ENCODE measurements at places on chromosomes 7 and 10.

- peak; percentile 57 for DNase-seq
Observed at GRCh38 chr10:97676770-97677581, 10.1 kb downstream of the AVPI1 start.

- no peak for DNase-seq
Observed at GRCh38 chr7:114478384-114478783, 63.8 kb downstream of the FOXP2 start.

GRCh38 chr7:103990991-103991390, 1.5 kb upstream of the RELN start:
- DNase-seq, result no peak

DNA sequence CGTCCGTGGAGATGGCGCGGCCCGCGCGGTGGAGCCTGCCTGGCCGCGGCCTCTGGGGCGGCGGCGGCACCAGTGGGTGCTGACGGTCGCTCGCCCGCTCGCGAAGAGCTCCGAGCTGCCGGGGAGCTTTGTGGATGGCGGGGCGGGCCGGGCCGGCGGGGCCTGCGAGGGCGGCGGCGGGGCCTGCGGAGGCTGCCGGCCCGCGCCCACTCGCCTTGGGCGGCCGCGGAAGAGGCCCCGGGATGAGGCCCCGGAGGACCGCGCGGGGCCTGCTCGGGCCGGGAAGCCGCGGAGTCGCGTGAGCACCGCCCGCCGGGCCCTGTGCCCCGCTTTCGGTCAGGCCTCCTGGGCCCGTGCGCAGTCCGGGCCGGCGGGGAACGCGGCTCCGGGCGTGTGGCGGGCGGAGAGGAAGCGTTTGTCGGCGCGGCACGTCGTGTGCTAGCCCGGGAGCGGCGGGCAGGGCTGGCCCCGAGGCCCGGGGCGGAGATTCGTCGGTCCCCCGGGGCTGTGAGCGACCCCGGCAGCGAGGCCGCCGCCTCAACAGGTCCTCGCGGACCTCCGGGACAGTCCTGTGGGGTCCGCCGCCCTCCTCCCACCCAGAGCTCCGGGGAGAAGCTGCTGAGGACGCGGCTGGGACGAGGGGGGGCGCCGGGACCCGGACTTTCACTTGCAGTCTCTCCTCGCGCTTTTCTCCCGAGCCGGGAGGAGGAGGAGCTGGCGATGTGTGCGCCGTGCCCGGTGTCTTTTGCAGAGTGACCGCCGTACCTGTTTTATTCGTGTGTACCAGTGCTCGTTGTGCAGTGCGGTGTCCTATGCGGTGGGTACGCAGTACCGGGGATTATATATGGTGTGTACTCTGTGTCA, 578 bp downstream of the ZMYND11 start:
- DNase-seq, result peak; percentile 69

GRCh38 chr10:43156590-43157341, 18.5 kb downstream of the CSGALNACT2 start:
- DNase-seq, result no peak

DNA sequence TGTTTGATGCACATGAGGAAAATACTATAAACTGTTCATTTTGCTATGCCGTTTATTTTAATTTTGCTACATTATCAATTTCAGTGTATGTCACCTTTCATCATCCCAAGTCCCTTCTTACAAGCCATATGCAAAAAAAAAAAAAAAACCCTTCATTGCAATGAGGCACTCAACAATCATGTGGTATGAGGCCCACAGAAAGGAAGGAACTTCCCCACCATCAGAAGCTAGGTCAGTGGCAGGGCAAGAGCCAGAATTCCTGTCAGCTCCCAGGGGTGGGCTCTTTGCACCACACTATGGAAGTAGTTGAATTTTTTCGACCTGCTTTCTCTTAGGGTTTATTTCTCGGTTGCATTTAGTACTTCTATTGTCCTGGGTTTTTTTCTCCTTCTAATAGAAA, 75.4 kb downstream of the NOC3L start:
- DNase-seq, result no peak

- DNase-seq, result no peak
Observed at GRCh38 chr10:816958-817357, 114.5 kb downstream of the LARP4B start.

GRCh38 chr7:31109751-31110150, 57.6 kb downstream of the ADCYAP1R1 start:
- no peak for DNase-seq

DNA sequence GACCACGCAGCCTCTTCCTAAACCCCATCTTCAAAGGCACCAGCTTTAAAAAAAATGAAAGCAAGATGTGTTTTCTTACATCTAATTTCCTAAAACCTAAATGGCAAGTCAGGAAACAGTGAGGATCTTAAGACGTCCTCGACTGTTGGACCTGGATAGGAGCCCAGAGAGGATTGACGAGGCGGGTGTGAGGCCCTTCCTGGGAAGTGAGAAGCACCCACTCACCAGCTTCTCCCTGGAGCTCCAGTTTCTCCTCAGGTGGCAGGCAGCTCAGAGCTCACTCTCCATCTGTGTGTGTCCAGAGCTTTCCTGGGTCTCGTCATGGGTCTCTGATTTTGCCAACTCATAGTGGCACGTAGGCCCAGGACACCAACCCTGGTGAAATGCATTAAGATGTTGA, 614.0 kb upstream of the AUTS2 start:
- no peak for DNase-seq

GRCh38 chr10:110647136-110647430, 2.9 kb downstream of the RBM20 start:
- DNase-seq, result no peak

- DNase-seq, result peak; percentile 59
Observed at GRCh38 chr7:1961701-1962276, 271.0 kb downstream of the MAD1L1 start.

DNA sequence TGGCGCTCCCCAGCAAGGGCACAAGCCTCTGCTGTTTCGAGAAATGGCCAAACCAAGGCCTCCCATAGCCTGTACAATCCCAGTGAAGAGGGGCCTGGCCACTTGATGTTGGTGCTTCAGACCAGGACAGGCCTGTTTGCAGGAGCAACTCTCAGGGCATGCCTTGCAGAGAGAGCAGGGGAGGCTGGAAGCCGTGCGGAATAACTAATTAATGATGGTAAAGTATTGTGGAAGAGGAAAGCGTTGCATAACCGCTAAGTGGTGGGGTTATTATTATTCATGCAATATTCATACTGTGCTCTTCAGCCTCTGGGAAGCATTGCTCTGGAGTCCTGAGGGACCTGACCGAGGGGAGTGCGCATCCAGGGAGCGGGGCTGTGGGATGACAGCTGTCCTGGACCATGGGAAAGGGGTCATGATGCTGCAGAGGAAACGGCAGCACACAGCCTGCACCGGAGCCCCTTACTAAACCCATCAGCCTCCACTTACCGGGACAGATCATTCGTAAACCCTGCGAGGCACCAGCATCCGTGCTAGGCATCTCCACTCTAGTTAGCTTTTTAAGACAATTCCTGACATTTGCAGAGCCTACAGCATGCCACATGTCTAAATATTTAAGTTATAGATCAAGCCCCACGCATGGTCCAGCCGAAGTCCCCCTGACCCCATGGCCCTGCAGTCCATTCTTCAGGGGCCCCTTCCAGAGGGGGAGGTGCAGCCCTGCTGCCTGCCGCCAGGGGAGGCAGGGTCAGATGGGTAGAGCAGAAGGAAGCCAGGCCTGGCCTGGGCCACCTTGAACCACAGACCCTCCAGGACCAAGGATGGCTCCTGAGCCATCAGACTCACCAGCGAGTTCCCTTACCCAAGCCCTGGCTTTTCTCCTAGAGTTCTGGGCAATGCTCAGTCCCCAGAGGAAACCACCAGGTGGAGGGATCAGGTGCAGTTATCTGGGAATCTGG, 11.6 kb downstream of the TMEM273 start:
- no peak for DNase-seq

GRCh38 chr10:60652628-60653027, 125.7 kb upstream of the CDK1 start:
- DNase-seq, result no peak

DNA sequence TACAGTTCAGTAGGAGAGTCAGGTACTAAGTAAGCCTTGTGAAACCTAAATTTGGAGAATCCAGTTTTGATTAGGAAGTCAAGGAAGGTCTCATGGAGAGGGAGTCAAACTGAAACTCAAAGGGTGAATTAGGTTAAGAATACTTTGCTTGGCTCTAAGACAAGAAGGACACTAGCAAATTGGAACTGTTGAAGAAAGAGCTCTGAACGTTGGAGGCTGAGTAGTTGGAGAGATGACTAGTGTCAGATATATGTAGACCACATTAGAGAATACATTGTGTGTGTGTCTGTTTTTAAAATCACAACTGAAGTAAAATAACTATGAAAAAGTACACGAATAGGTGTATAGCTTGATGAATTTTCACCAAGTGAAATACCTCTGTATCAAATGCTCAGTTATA, 6.3 kb downstream of the VPS26A start:
- DNase-seq, result no peak

DNA sequence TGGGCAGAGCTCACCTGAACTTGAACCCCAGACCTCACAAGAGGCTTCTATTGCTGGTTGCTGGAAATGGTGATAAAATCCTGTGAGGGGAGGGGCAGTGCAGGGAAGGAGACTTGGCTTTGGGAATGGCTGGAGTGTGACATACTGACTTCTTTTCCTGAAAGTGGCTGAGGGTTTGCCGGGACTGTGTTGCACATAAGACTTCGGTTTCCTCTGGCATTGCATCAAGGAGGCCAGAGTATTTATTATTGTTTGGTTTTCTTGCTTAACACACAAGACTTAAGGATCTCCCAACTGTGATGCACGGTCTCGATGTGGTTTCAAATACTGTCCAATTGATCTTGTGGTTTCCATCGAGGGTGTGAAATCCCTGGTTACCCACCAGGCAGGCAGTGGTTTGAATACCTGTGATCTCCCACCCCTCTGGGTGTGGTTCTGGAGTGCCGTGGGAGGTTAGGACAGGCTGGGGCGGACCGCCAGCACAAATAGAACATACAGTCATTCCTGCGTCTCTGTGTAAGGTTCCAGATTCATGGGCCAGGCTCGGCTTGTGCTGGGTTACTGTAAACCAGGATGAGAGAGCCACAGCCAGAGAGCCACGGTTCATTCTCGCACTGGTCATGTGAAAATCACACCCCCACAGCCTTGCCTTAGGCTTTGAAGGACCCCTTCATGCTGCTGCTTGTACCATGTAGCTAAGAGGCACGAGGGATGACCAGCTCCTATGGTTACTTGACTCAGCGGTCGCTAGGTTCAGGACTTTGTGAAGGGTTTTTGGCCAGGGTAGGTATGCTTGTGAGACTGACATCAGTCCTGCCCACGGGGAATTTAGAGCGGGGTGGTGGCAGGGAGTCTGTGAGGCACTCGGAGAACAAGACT, 39.2 kb downstream of the WBP1L start:
- no peak for DNase-seq

GRCh38 chr10:49596836-49597235, 13.3 kb upstream of the SLC18A3 start:
- no peak for DNase-seq

GRCh38 chr7:8823486-8823885, 390.1 kb downstream of the NXPH1 start:
- DNase-seq, result no peak

- no peak for DNase-seq
Observed at GRCh38 chr10:132468651-132469050, 68.9 kb upstream of the INPP5A start.

GRCh38 chr10:35364808-35365207, 28.5 kb downstream of the CCNY start:
- DNase-seq, result no peak

DNA sequence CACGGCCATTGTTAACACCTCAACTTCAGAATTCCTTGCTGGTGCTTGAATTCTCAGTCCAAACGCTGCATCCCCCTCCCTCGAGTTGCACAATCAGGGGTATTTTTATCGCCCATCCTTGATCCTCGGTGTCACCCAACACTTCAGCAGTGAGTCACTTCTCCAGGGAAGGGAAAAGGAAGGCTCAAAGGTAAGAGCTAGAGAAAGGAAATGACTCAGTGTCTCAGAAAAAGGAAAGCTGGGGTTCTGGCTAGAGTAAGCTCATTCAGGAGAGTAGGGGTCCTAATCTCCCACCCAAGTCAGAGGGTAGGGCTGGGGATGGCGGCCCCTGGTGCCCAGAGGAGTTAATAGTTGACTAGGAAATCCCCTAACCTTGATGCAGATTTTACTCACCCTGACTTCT, 39.8 kb upstream of the TRIM8 start:
- DNase-seq, result no peak

DNA sequence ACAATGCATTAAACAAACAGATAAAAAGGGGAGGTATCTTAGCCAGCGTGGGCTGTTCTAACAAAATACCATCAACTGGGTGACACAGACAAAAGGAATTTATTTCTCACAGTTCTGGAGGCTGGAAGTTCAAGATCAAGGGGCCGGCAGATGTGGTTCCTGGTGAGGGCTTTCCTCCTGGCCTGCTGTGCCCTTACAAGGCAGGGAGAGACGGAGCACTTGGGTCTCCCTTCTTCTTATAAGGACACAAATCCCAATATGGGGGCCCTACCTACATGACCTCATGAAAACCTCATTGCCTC, 281.6 kb upstream of the KLF14 start:
- DNase-seq, result no peak

GRCh38 chr7:74449809-74450397, 3.8 kb upstream of the GTF2IRD1 start:
- DNase-seq, result peak; percentile 60

- DNase-seq, result no peak
Observed at GRCh38 chr7:92697414-92697813, 107.2 kb upstream of the FAM133B start.

- no peak for DNase-seq
Observed at GRCh38 chr10:91607646-91608403, 25.0 kb downstream of the PPP1R3C start.

DNA sequence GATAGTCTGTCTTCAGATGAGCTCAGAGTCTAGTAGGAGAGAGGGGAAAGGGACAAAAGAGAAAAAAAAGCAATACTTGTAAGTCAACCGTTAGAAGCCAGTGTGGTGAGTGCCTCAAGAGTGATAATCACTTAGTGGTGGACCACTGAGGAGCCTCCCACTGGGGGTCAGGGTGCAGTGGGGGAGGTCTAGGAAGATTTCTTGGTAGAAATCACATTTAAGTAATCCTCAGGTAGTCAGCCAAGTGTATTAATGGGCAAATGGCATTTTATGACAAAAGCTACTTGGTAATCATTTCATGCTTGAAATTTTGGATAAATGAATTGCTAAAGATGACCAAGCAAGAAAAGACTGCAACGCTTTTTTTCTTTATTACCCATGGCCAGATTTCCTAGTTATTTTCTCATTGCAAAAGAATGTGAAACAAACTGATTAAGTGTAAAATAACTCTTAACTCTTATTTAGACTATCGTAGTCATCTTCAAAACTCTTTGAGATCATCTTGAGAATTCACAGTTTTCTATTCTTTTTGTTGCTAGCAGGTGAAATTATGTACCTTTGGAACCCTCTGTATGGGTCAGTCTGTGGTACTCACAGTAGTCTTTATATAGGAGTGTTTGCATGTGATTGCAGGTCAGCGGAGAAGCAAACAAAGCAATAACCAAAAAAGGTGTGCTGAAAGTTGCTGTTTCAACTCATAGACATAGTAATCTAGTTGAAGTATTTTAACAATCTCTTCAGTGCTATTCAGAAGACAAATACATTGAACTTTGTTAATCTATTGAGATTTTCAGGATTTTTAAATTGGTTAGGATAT, 63.9 kb downstream of the PPP1R9A start:
- no peak for DNase-seq

GRCh38 chr10:26335574-26336093, 102.5 kb upstream of the APBB1IP start:
- DNase-seq, result peak; percentile 32

- no peak for DNase-seq
Observed at GRCh38 chr10:14836208-14836607, 1.6 kb downstream of the CDNF start.

GRCh38 chr10:33025910-33026309, 67.9 kb upstream of the ITGB1 start:
- no peak for DNase-seq
